HepG2 (cell line): ENCODE measurements at places on chromosomes 6 and 20. TPM values are rescaled to one million over a fixed set of nuclear protein-coding genes. Genes with fewer than 3 reads are reported as not detected.

- no peak for DNase-seq
Measured at GRCh38 chr6:69593706-69594105, 203.1 kb downstream of the LMBRD1 start.

DNA sequence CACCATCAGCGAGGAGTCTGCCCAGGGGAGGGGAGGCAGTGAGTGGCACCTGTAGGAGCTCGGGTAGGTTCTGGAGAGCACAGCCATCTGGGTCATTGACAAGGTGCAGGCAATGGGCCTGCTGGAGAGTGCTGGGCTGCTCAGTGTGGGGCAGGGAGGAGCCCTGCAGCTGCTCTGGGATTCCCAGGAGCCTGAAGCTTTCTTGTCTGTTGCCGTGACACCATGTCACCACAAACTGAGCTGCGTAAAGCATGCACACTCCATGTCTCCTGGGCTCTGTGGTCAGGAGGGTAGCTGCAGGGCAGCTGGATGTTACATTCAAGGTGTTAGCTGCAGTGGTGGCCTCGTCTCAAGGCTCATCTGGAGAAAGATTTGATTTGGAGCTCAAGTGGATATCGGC, 4.5 kb upstream of the SLC22A1 start:
- no peak for DNase-seq

DNA sequence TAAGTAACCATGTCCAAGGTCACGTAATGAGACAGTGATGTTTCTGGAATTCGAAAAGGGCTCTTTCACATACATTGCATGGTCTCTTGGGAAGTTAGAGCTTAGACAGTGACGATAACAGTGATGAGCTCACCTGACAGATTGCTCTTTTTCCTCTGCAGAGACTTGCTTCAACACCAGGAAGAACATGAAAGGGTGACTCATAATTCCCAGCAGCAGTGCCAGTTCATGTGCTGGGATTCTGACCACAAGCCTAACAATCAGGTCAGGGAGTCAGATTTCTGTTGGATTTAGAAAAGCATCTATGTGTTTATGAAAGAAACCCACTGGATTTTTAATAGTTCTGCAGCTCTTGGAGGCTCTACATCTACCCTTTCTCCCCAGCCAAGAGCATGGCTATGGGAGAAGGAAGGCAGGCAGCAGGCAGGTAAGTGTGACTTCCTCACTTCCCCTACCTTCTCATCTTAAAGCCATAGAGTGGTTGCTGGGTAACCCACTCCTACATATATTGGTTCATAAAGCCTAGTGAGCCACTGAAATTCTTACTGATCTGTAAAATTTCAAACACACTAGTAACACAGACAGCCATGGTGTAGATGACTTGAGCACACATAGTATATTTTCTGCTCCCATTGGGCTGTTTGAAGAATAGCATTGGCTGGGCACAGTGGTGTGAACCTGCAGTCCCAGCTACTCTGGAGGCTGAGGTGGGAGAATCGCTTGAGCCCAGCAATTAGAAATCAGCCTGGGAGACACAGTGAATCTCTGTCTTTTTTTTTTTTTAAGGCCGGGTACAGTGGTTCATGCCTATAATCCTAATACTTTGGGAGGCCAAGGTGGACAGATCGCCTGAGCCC, 44.4 kb upstream of the LOC128125822 start:
- peak; percentile 99 for DNase-seq

DNA sequence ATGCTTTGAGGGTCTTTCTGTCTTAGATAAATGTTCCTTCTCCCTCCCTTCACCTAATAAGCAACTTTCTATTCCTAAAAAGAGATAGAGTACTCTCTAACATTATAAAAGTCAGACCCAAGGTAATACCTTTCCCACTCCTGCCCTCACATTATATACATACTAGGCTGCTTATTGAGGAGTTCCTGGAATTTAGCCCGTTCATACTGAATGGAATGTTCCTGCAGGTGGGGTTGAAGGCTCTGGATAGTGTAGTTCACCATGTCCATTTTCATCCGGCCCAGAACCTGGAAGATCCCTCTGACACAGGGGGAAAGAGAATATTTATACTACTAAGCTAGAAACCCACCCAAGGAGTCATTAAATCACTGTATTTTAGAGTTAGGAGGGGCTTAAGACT, 20.4 kb downstream of the TCP11 start:
- DNase-seq, result no peak

- no peak for DNase-seq
Measured at GRCh38 chr20:16955462-16955861, 207.3 kb downstream of the OTOR start.

DNA sequence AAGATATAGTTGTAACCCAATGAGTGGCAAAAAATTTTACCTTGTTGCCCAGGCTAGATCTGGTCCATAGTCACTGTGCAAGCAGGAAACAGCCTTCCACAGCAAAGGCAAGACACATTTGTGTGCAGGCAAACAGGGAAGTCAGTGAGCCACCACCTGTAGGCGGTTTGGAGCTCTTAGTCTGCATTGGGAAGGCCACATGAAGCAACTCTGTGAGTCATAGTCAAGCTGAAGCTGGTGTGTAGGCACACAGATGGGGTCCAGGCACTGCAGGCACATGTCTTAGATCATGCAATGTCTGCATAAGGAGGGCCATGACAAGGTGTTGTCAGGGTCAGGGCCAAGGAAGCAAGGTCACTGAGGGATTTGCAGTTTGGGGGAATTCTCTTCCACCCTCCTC, 543.2 kb upstream of the EPHA7 start:
- DNase-seq, result no peak

DNA sequence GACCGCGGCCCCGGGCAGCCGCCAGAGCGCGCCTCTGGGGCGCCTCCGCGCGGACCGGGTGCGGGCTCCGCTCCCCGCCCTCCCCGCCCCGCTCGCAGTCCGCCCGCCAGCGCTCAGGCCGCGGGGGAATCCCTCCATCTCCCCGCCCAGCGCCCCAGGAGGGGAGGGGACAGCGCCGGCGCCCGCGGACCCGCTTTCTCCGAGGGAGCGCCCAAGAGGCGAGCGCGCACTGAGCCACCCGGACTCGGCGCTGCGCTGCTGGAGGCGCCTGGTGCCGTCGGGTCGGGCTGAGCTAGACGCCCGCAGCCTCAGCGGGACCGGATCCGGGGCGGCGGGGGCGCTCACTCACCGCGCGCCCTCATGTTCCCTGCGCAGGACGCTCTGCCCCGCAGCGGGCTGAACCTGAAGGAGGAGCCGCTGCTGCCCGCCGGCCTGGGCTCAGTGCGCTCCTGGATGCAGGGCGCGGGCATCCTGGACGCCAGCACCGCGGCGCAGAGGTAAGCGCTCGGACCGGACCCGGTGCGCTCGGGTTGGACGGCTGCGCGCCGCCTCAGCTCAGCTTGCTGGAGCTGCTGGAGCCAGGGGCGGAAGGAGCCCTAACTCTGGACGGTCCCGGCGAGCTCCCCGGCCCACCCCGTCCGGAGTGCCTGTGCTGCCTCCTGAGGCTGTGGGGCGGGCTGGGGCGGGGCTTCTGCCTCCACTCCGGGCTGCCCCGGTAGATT, 867 bp downstream of the EBF4 start:
- DNase-seq, result no peak

DNA sequence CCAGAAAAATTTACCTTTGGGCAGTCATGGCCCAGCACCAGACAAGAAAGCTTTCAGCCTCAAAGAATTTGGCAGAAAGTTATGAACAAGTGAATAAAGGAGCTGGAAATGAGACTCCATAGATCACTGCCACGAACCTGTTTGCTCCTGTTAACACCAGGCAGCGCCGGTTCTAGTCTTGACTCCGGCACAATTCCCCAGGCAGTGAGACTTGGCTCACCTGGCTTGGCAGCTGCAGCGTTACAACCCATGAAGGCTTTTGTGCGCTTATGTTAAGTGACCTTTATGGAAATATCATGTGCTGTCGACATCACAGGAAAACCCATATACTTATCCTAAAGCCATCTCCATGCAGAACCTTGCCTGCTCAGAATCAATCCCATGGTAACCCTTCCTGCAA, 22.2 kb upstream of the FOXC1 start:
- DNase-seq, result no peak

GRCh38 chr20:757506-757905, 10.8 kb downstream of the SLC52A3 start:
- DNase-seq, result no peak

DNA sequence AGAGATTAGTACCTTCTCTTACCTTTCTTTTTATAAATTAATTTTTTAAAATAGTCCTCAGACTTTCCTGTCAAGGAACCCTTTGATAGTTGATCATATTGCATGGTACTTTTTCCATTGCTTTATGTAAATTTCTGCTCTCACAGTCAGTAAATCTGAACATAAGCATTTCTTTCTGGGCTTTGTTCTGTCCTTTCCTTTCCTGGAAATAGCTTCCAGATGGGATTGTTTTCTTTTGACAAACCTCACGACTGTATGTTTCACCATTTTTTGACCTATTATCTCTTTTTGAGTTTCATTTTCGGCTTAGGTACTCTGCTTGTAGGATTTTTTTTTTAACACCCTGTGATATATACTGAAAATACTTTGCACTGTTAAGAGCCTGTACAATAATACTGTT, 32.6 kb downstream of the UTRN start:
- DNase-seq, result no peak

- no peak for DNase-seq
Measured at GRCh38 chr20:60192326-60192725, 234.1 kb downstream of the CDH26 start.

DNA sequence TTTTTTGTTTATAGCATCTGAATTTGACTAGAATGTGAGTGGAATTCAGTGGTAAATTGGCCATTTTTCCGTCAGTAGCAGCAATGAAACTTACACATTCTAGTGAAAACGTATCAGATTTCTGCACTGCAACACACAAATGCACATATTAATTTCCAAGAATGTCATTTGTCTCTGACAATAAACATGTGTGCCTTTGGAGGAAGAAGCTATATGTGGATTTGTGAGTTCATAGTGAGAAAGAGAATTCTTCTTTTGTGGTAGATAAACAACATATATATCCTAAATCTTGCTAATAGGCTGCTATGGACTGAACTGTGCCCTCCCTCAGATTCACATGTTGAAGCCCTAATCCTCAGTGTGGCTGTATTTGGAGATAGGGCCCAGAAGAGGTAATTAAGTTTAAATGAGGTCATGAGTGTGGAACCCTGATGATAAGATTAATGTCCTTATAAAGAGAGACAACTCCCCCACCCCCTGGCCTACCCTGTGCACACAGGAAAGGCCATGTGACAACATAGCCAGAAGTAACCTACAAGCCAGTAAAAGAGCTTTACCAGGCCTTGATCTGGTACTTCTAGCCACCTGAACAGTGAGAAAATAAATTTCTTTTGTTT, 200.2 kb upstream of the EYA4 start:
- DNase-seq, result no peak

DNA sequence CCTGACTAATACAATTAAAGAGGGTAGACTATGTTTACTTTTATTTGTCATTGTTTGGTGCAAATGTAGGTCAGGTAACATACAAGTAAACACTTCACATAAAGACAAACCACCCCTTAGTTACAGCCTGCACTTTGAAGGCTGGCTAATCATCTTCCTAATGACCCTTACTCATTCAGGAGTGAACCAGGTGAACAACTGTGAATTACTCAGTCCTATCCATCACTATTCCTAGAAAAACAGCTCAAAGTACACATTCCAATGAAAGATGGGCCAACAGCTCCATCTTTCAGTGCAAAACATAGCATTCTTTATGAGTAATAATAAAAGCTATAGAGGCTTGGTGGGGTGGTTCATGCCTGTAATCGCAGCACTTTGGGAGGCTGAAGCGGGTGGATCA, 78.2 kb downstream of the FRK start:
- peak; percentile 75 for DNase-seq

DNA sequence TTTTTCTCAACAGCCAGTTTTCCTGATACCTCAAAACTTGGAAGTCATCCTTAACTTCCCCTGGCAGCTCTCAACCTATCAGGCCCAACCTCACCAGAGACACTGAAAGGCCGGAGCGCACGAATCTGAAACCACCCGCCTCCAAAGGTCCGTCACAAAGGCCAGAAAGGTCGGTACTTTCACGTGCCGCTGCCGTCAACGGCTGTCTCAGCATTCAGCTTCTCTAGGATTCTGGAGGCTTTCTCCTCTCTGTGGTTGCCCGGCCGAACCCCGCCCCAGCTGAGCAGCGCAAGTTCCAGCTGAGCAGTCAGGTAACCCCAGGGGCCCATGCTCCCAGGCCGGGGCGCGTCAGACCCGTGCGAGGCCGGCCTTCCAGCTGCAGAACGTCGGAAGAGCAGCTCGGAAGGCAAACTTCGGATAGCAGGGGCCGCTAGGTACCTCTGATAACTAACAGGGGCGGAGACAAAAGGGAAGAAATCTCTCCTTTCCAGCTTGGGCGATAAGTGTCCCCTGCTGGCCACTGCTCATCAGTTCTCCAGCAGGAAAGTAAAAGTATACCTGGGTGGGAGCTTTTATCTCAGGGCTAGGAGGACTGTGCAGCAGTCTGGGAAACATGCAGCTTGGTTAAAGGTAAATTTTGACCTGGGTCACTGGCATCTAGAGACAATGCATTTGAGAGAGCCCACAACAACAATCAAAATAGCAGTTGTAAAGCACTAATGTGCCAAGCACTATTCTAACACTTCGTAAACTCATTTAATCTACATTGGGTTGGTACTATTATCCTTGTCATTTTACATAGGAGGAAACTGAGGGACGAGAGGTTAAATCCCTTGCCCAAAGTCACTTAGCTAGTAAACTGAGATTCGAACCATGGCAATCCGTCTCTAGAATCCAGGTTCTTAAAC, 16.1 kb downstream of the ZSCAN12 start:
- peak; percentile 93 for DNase-seq

DNA sequence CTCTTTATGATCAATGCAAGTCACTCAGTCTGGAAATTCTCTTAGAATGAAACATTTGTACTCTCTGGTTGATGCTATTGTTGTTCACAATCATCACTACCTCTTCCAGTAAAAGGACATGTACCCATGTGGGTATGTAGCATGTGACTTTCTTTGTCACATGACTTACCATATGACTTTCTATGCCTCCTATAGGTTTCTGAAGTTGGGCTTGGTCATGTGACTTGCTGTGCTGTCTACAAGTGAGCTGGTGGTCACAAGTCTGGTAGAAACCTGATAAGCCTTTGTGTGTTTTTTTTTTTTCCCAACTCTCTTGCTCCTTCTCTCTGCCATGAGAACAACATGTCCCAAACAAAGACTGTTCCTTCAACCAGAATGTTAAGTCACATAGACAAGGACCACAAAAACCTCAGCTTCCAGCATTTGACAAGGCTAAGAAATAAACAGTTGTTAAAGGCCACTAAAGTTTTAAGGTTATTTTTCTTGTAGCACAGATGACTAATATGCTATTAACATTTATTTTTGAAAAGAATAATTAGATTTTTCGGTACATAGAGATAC, 379.2 kb upstream of the SLC35B3 start:
- no peak for DNase-seq

GRCh38 chr20:63223121-63223825, 7.3 kb upstream of the YTHDF1 start:
- DNase-seq, result peak; percentile 73

Gene ZNF184
- 10.1 and 16.3 TPM in 2 replicates for total RNA-seq

Gene CST1
- not detected in 2 replicates for total RNA-seq

Gene RIN2
- total RNA-seq, result 2.4 and 2.5 TPM in 2 replicates

Gene STXBP5
- 19.4 and 21.8 TPM in 2 replicates for total RNA-seq

Gene EBF4
- total RNA-seq, result 0.84 TPM in 1 of 2 replicates, not detected in the other

Gene SASH1
- total RNA-seq, result 8.2 and 8.9 TPM in 2 replicates

Gene ZBTB46
- 10.9 and 13.5 TPM in 2 replicates for total RNA-seq

Gene SNAP91
- not detected in 2 replicates for total RNA-seq

Gene PGBD1
- total RNA-seq, result 6.9 and 8.5 TPM in 2 replicates

Gene IP6K3
- 0.11 and 0.44 TPM in 2 replicates for total RNA-seq

Gene PDYN
- total RNA-seq, result not detected in 2 replicates

Gene TFEB
- total RNA-seq, result 12.8 and 13.3 TPM in 2 replicates

Gene TRIM15
- total RNA-seq, result 30.4 and 35.1 TPM in 2 replicates

Gene ETV7
- not detected in 2 replicates for total RNA-seq

Gene IMPG1
- not detected in 2 replicates for total RNA-seq

Gene CLPSL2
- not detected in 2 replicates for total RNA-seq

Gene HLA-DMB
- not detected in 2 replicates for total RNA-seq
